ENCODE measurements at places on chromosomes 7 and 10.
A peak's percentile ranks its signal among the peaks of the same experiment; 100 is the strongest.

DNA sequence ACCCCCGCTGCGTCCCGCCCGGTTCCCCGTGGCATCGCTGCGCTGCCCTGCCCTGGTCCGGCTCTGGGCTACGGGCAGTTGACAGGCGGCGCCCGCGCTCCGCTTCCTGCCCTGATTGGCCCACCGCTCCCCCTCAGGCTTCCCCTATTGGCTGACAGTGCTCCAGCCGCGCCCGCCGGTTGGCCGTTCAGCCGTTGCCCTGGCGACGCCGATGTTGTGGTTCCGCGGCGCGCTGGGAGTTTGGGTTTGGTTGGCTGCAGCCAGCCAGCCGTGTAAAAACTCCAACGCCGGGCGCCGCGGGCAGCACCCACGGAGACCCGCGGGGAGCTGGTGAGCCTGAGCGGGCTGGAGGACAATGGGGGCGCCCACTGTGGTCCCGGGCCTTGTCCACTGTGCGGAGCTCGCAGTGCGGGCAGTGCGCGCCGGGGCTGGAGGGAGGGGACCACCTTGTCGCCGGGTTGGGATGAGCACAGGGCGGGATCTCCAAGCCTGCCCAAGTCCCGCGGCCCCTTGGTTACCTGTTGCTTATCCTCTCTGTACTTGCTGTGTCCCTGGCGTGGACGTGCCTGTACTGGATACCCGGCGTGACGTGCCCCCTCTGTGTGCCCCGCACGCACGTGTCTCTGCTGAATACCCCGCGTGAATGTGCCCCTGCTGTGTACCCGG, at the start of gene C7orf57:
Gene C7orf57, plus strand, starts transcription at position 243 of the 666 bp plus-strand sequence. CDS start 766 bp downstream, outside the sequence.
- peak; percentile 46 for DNase-seq

DNA sequence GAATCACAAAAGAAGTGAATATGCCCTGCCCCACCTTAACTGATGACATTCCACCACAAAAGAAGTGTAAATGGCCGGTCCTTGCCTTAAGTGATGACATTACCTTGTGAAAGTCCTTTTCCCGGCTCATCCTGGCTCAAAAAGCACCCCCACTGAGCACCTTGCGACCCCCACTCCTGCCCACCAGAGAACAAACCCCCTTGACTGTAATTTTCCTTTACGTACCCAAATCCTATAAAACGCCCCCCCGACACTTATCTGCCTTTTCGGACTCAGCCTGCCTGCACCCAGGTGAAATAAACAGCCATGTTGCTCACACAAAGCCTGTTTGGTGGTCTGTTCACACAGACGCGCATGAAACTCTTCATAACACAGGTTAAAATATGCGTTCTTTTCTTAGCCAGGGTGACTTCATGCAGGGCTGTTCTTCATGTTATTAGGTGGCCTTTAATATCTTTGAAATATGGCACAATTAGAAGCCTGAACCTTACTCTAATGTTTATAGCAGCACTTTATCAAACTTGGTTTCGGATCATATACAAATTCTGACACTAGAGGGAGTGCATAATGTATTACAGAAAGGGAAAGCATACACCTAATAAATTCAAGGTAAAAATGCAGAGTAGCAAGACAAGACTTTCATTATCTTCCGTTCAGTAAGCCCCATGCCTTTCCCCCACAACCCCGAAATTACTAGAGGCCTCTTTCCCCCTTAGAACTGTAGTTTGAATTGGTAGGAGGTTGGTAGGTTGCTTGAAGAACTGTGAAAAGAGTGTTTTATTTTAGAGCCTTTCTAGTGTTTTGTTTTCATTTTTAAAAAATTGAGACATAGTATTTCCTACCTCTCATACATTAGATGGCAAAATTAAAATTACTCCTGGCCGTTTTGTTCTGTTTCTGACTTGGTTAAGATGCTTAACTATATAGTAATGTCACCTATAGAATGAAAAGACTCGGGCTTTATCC, 117.9 kb downstream of the NPY start:
- DNase-seq = peak; percentile 14

DNA sequence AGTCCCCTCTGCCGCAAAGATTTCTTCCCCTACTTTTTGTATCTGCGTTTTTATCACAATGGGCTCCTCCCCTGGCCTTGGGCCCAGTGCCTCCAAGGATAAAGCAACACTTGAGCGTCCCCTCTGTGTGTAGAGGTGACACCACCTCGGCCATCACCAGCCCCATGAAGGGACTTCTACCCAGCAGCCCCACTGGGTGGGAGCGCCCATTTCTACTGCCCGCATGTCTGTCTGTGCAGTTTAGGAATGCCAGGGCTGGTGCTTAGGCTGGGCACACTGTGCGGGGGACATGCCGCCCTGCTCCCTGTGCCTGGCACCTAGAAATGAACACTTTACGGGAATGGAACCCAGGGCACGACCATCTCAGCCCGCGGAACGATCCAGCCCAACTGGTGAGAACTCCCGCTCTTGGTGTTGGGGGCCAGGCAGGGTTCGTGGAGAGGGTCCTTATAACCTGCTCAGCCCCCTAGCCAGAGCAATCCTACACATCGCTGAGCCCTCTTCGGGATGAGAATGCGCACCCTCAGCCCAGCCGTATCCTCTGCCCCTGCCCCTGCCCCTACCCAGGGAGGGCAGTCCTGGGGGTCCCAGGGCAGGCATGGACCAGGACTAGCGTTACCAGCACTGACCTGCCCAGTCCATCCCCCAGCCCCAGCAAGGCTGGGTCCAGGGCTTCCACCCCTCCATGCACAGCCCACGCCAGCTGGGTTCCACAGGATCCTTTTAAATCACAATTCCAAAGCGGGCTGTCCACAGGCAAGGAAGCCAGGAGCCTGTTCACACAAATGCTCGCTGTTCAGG, 12.8 kb downstream of the CRYGN start:
- DNase-seq = no peak

DNA sequence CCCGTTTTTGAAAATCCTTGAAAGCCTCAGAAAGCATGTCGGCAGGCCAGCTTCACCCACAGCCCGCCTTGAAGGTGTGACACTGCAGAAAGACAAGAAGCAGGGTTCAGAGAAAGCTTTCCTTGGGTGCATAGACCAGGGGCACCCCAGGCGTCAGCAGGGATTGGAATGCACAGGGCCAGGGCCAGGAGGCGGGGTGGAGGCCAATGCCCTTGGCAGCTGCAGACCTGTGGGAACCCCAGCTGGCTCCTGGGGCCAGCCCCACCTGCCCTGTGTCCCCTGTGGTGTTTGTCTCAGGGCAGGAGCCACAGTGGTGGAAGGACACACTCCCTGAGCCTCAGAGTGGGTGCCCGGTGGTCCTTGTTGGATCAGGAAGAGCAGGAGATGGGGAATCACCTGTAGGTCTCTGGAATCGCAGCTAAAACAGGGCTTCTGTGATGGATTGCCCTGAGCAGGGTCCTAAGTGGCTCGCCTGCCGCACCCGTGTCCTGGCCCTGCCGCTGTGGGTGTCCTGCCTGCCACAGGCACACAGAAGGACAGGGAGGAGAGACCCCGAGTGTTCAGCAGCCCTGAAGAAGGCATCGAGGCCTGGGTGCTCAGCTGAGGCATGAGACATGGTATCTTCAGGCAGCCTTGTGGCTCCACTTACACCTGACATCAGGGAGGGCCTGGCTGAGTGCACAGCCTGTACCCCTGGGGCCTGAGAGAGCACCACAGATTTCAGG, 32.5 kb downstream of the ANXA8 start:
- no peak for DNase-seq

GRCh38 chr10:46222364-46222935, 64.3 kb upstream of the ANTXRL start:
- no peak for DNase-seq

GRCh38 chr7:157488966-157489365, 152.2 kb downstream of the DNAJB6 start:
- no peak for DNase-seq

DNA sequence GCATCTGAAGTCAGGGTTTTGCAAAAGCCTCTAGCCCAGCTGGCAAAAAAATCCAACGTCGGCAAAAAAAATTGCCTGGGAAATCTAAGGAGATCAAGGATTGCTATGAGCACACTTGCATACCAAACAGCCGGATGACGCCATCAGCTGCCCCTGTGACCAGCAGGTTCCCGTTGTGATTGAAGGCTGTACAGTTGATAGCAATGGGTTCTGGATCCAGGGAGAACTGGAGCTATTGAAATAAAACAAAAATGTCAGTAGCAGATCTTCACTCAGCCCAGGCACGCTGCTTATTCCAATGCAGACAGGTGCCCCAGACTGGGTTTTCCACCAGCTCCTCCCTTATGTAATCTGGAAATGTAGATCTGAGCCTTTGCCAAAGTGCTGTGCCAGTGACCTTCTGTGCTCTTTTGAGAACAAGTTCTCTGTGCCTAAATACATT, 18.7 kb upstream of the CYREN start:
- no peak for DNase-seq

GRCh38 chr10:46285966-46286620, 704 bp upstream of the ANTXRL start:
- no peak for DNase-seq

DNA sequence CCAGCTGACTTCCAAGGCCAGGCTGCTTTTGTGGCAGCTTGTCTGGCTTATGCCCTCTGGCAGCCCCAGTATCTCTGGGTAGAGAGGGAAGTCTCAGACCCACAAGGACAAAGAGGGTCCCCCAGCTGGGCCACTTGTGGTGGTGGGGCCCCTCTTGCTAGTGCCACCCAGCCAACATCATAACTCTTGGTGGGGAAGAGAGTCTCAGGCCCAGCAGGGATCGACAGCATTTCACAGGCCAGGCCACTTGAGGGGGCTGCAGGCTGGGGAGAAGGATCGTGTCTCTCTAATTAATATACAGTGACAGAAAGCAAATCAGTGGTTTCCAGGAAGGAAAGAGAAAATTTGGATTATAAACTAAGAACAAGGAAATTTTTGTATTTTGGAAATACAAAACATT, 76.0 kb downstream of the TYW1B start:
- DNase-seq = no peak

DNA sequence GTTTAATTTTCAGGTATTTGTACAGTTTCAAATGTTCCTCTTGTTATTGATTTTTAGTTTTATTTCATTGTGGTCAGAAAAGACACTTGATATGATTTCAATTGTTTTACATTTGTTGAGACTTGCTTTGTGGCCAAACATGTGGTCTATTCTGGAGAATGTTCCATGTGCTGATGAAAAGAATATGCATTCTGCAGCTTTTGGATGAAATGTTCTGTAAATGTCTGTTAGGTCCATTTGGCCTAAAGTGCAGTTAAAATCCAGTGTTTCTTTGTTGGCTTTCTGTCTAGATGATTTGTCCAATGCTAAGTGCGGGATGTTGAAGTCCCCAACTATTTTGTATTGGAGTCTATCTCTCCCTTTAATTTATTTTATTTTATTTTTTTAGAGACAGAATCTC, 70.5 kb downstream of the ZNF503 start:
- no peak for DNase-seq

DNA sequence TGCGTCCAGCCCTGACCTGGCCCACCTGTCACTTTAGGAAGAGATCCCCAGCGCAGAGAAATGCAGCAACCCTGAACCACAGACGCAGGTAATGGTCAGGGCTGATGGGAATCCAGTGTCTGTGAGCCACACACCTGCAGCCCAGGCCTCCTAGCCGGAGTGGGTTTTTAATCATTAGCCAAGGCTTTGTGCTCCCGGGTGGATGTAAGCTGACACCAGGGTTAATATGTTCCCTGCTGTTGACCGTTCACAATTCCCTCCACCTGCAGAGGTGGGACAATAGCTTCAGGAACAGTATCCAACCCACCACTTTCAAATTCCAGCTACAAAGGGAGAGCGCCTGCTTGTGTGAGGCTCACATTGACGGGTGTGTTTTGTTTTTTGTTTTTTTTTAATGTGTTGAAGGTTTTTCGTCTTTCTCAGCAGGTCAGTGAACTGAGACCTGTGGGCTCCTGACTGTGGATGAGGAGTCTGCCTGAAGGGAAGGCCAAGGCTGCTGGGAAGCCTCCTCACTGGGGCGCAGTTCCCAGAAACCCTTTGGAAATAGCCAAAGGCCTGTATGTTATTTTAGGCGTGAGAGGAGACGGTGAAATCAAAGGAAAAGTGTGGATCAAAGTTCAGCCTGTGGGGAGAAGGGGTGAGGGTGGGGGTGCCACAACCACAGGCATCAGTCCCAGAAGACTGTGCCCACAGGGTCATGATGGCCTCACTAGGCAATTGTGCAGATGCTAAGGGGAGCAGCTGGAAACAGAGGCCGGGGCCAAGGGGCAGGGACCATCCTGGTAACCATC, 111.1 kb downstream of the TNS3 start:
- no peak for DNase-seq

GRCh38 chr10:35422228-35422627, 85.9 kb downstream of the CCNY start:
- no peak for DNase-seq

GRCh38 chr7:2118056-2118455, 114.7 kb downstream of the MAD1L1 start:
- no peak for DNase-seq

GRCh38 chr7:87058744-87059524, 520 bp downstream of the ELAPOR2 start:
- DNase-seq = no peak

DNA sequence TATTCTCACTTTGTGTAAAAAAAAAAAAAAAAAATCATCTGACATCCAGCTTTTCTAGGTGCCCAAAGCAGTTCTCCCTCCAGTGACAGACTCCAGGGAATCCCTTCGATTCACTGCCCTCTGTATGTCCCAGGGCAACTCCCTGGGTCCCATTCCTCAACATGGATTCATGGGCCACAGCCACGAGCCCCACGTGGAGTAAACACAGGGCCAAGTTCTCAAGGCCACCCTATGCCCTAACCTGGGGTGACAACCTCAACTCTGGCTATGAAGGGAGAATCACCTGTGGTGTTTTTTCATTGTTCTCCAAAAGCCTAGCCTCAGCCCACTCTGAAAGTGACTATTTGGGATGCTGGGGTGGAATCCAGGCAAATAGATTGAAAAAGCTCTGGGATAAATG, 3.4 kb downstream of the BNIP3 start:
- DNase-seq = no peak
